ENCODE measurements at places on chromosomes 7 and 10.

GRCh38 chr7:116167177-116167576 lies 43.2 kb upstream of the TES start:
- DNase-seq: peak; percentile 15

DNA sequence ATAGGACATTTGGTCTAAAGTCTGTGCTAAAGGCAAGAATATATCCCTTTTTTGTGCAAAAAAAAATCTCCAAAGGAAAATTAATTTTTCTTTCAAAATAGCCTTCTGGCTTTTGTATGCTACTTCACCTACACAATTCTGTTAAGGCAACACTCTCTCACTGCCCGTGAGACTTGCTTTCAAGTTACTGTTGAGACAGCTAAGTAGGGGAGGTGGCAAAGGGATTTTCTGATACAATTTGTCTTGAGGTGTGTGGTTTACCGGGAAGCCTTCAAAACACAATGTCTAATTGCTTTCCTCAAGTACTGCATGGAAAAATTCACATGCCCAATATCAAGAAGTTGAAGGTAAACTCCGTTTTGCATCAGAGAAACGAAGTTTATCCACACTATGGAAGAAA lies 50.8 kb upstream of the RSU1 start:
- DNase-seq: no peak

- no peak for DNase-seq
Measured at GRCh38 chr10:528173-529165, 161.0 kb downstream of the DIP2C start.

DNA sequence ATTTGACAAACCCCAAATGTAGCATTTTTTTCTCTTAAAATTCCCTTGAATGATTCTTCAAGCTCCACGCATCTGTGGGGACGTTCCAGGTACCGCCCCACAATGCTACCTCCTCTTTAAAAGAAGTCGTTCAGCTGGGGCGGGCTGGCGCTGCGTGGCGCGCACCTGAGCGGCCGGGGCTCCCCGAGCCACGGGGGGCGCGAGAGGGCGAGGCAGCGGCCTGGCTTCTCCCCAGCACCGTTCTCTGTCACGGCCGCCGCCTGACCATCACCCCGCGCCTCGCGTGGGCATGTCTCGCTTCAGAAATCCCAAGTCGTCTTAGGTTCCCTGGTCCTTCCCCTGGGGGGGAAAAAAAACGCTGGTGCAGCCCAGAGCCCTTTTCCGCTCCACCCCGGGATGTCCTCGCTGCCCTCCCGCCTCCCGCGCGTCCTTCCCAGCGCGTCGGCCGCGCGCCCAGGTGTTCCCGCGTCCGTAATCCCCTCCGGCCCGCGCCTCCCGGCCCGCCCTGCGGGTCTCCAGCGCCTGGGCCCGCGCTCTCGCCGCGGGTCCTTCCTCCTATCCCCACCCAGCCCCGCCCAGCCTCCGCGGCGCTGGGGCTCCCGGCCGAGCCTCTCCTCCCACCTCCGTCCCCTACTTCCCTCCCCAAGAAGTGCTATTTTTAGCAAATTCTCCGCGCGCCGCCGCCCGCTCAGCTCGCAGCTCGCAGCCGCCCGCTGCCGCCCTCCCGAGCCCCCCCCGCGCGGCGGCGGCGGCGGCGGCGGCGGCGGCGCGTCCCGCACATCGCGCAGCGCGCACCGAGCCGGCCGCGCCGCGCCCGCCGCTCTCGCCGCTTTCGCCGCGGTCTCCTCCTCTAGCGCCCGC lies 58.7 kb upstream of the PRPS1L1 start:
- no peak for DNase-seq

- no peak for DNase-seq
Measured at GRCh38 chr10:132476146-132477065, 61.2 kb upstream of the INPP5A start.

GRCh38 chr7:32516551-32517100 lies 21.3 kb downstream of the AVL9 start:
- no peak for DNase-seq

- DNase-seq: peak; percentile 26
Measured at GRCh38 chr10:84214612-84215235, 10.6 kb downstream of the LRIT2 start.

- no peak for DNase-seq
Measured at GRCh38 chr7:98434087-98434486, 33.2 kb upstream of the BAIAP2L1 start.

- DNase-seq: no peak
Measured at GRCh38 chr10:87657371-87657770, 2.3 kb upstream of the PAPSS2 start.

- DNase-seq: no peak
Measured at GRCh38 chr10:103395754-103396066, 565 bp downstream of the ATP5MK start.

DNA sequence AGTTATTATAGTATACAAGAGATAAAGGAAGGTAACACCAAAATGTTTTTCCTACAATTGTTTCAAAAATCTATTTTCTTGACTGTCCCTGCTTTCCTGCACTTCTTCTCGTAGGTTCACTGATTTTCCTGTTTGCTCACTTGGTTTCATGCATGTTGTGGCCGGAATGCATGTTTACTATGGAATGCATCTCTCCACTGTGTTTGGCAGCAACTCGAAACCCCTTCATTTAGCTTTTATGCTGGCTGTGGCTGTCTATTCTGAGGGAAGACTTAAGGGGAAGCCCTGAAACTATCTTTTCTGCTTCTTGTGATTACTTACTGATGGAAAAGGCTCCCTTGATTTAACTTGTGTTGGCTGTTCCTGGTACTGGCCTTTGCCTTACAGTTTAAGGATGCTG lies 120.3 kb downstream of the NRG3 start:
- DNase-seq: no peak

- no peak for DNase-seq
Measured at GRCh38 chr10:102157224-102157623, 5.0 kb downstream of the NOLC1 start.

- DNase-seq: no peak
Measured at GRCh38 chr7:105647591-105647990, 66.3 kb upstream of the EFCAB10 start.

DNA sequence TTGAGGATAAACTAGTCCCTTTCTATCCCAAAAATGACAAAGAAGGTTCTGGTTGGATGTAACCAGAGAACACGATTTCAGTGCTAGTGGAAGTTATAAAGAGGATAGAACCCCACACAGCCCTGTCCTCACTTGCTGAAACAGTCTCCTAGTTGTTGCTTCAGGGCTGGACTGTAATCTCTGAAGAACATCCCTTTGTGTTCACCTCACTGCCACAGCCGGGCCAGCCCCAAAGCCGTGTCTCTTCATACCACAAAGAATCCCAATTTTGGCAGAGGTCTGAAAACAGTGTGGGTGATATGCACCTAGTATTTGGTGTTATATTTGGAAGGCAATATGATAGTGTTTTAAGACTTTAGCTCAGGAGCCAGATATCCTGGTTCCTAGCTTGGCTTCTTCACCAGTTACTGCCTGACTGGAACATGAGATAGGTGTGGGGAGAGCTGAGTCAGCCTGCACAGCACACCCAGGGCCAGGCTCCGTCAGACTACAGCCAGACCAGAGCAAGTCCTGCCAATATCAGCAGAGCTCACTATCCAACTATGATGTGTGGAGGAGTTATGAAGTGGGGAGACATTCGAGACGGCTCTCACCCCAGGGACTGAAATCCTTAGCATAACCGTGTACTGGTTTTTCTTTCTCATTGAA lies 21.2 kb downstream of the CYP3A4 start:
- DNase-seq: no peak

GRCh38 chr10:124640056-124640455 lies 104.1 kb downstream of the FAM53B start:
- no peak for DNase-seq

- DNase-seq: no peak
Measured at GRCh38 chr10:62043421-62044021, 142.0 kb downstream of the ARID5B start.

DNA sequence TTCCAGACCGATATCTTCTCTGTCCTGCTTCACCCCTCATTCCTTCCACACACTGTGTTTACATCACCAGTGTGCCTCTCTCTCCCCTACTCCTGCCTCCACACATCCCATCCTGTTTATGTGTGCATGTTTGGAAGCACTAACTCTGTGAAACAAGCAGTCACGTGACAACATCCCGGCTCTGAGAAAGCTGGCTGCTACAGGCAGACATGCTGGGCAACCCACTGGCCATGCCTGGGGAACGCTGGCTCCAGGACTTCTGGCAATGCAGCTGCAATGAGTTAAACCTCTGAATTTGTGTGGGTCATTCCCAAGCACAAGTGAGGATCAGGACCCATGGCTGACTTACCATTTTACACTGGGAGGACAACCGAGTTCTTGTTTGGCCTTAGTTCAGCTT lies 74.0 kb downstream of the WNT2 start:
- no peak for DNase-seq

DNA sequence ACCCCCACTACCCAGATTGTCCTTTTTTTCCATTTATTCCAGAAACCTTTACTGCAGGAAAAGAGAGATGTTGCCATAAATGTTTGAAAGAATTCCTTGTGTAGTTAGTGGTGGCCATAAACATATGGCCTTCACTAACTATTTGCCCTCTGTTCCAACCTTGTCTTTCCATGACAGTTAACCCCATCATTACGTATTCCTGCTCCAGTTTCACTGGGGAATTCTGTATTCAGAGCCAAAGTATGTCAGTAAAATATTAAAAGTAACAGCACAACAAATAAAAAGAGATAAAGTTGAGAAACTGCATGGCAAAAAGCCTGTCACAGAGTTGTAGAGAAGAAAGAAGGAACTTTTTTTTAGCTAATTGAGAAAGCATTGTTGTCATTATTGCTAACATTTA lies 261.3 kb downstream of the BICC1 start:
- no peak for DNase-seq

DNA sequence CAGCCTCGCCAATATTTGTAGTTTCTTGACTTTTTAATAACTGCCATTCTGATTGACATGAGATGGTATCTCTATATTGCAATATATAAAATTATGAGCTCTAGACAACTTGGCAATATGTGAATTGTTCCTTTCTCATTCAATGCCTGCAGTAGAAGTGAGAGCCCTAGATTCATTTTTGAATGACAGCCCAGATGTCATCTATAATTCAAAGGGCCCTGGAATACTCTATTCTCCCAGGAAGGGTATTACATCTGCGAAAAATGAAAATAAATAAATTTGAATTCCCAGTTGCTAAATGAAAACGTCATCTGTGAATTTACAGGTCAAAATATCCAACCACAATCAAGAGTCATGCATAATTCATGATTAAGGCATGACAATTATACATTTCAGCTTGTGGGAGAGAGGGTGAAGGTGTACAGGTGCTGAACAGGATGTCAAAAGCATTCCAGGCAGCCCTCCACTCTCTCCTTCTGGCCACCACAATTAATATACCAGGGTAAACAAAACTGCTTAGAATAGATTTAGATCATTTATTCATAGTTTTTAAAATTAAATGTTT lies 1147.3 kb downstream of the XPNPEP1 start:
- DNase-seq: no peak

DNA sequence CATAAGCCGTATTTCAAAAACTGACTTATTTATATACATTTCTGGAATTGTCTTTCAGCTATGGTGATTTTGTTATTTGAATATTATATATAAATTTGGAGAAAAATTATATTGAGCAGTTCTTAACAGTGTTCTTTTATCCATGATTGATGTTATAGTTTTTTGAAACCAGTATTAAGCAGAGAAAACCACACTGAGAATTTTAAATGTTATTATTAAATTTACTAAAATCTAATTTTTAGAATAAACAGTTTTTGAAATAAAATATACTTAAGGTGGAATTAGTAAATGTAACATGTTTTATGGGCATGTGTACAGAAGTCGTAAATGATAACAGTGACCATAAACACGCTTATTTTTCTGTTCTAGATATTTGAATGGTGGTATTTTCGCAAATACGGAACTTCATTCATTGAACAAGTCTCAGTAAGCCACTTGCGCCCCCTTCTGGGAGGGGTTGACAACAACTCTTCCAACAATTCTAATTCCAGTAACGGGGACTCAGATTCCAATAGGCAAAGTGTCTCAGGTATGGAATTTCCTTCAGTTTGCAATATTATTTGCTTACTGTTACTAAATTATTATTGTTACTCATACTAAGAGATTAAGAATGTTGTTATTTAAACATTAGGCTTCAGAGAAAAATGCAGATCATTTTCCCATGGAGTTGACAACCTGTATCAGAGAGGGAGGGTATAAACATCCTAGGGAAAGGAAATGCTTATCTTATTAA lies 166.1 kb downstream of the ST7 start:
- DNase-seq: peak; percentile 75

DNA sequence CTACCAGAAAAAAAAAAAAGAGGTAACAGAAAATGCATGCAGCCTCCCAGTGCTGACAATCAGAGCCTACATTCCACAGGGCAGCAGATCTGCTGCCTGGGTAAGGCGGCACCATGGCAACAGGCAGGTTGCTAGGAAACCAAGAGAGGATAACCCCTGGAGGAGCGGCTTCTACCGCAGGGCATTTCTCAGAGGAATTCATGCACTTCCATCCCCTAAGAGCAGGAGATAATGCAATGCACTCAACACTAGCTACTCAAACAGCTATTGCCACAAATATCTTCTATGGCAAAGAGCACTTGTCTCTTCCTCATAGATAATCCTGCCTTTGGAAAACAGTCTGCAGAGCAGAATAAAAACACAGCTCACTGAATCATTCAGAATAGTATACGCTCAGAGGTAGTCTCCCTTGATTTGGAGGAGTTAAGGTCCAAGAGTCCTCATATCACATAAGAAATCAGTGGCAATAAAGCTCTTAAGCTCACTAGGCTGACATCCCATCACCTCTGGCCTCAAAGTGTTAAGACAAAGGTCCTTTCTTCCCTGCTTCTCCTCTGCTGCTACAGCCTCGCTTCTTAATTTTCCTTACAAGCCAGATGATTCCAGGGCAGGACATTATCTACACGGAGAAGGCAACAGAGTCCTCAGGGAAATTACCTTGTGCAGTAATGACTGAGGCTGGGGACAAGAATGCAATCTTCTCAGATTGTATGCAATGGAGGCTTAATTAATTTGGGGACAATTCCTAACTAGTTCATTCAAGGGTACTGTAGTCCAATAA lies 10.7 kb downstream of the PSAP start:
- no peak for DNase-seq

GRCh38 chr10:125162120-125162931 lies 2.0 kb upstream of the CTBP2 start:
- no peak for DNase-seq

- DNase-seq: peak; percentile 47
Measured at GRCh38 chr10:59709395-59710125, at the start of gene SLC16A9. Gene SLC16A9, minus strand, starts transcription at chr10:59709850. Its CDS starts 25,559 bp downstream, at chr10:59684291.

DNA sequence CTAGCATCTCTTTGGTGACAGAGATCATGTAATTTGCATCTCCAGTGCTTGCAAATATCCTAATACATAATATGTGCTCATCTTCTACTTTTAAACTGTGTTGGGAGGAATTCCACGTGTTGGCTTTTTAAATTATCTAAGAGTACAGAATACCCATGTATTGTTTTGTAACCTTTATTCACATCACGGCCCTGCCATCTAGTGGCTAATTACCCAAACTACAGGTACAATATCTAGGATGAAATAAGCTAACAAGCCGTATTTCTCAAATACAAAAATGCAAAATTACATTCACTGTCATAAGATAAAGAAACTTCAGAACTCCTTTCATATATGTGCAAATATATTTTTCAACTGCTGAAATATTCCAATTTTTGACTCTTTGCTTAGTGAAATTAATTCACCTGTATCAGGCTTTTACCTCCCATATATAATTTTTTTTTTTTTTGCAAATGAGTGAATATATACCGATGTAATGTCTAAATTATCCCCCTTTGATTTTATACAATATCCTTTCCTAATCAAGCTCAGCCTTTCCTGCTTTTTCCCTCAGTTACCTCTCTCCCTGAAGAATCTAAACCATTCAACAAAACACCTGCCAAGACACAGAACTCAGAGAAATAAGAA lies 30.3 kb upstream of the LSM8 start:
- DNase-seq: no peak

GRCh38 chr10:79552143-79552542 lies 8.1 kb downstream of the SFTPA2 start:
- no peak for DNase-seq

All from stimulated activated CD4-positive, alpha-beta T cell treated with anti-CD3 and anti-CD28 coated beads, Interleukin-12 subunit alpha, Interleukin-12 subunit beta, amount 100 ng/mL, for 48 hours (primary cell).